Activated CD4-positive, alpha-beta T cell treated with anti-CD3 and anti-CD28 coated beads, Interleukin-2, amount 50 U/mL, for 24 hours (primary cell): ENCODE measurements at places on chromosomes 4 and X.
A peak's percentile ranks its signal among the peaks of the same experiment; 100 is the strongest.

GRCh38 chrX:68365341-68365740 is 68.0 kb downstream of the OPHN1 start:
- no peak for DNase-seq

DNA sequence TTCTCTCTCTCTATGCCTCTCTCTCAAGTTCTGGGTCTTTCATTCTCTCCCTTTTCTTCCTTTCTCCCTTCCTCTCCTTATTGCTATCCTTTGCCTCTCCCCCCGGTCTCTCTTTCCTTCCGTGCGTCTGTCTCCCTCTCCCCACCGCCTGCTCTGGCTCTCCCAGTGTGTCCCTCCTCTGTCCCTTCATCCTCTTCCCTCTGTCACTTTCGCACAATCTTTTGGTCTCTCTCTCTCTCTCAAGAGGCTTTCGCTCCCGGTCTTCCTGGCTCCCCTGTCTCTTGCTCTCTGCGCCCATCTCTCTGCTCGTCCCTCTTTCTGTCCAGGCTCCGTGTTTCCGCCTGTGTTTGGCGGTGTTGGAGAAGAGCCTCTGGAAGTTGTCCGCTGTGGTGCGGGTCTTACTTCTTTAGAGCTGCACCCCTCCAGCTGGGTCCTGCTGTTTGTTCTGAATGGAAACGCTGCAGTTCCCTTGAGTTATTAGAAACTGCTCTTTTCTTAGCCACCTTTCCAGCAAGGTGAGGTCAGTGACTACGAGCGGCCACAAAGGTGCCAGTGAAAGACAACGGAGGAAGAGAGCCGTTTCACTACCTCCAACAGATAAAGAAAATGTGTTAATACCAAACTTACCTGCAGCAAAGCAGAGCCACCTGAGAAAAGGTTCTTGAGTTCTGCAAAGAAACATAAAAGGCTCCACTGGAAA is 1.1 kb downstream of the BMPR1B start:
- DNase-seq: no peak

DNA sequence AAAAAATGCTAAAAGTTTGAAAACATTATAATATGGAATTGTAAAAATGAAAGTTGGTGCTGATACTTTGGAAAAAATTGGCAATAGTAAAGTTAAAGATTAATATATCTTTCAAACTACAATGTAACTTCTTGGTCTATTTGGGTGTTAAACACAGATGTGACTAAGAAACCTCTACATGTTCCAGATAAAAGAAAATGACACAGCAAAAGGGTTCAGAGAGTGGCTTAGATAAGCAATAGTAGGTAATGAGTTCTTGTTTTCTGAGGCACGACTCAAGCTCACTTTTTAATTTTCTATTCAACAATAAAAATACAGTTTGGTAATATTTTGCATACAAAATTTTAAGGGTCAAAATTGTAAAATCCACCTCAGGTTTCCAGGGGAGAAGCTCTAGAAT is 292.7 kb downstream of the GALNTL6 start:
- no peak for DNase-seq

DNA sequence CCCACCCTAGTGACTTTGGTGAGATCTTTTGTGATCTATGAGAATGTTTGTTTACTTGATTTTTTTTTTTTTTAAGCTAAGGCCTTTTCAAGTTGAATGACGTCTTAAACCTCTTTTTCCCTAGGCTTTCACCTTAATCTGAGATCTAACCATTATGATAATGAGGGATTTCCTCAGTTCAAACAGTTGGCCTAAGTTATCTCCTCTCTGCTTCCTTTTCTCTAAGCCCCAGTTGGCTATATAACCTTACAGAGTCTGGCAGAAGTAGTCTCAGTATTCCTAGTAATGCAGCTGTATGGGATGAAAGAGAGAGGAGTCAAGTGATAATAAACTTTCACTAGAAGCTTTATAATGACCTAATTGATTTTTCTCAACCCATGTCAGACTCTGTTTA is 99.0 kb downstream of the STIM2 start:
- no peak for DNase-seq

- DNase-seq: no peak
These were observed 64.0 kb downstream of the GPRASP3 start for GRCh38 chrX:102784550-102784949.

GRCh38 chr4:5330339-5330989 is 279.2 kb downstream of the STK32B start:
- DNase-seq: no peak

- DNase-seq: no peak
These were observed 83.7 kb upstream of the ADRA2C start for GRCh38 chr4:3682236-3683076.

DNA sequence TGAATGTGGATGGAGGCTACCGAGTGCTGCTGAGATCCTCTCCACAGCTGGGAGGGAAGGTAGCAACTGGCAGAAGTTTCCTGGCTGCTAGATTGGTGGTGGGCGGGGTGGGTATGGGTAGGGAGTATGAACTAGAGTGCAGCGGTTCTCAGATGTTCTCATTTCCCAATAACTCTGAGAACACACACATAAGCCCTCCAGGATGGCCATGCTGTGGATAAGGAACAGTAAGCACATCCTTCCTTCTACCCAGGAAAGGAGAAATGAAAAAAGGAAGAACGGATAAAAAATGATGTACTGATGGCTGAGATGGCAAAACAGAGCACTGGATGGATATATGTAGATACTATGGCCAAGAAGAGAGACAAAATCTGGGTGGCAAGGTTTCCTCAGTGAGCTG is 116.0 kb downstream of the ZNF827 start:
- no peak for DNase-seq

- no peak for DNase-seq
These were observed 1017.5 kb upstream of the TENM3 start for GRCh38 chr4:181225616-181226261.

GRCh38 chr4:79993476-79993875 is 79.6 kb downstream of the ANTXR2 start:
- DNase-seq: no peak

DNA sequence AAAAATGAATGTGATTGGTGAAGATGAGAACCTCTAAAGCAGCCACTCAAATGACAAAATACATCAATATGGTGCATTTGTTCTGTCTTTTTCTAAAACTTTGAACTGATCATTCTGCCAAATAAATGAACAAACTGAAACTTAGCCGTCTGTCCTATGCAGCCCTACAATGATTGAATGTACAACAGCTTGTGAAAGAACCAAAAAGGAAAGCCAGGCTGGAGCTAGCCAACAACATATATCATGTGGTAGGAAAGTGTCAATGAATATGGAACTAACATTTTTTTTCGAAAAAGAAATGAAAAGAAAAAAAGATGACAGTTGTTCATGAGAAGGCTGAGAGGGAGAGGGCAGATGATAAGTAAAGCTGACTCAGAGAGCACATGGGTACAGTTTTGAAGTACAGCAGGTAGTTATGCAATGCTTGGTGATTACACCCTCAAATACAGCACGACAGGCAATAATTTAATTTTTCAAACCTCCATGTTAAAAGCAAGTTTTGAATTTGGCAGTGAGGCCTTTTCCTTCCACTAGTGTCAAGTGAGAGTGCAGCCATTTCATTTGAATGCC is 21.2 kb upstream of the SLC7A11 start:
- DNase-seq: no peak

DNA sequence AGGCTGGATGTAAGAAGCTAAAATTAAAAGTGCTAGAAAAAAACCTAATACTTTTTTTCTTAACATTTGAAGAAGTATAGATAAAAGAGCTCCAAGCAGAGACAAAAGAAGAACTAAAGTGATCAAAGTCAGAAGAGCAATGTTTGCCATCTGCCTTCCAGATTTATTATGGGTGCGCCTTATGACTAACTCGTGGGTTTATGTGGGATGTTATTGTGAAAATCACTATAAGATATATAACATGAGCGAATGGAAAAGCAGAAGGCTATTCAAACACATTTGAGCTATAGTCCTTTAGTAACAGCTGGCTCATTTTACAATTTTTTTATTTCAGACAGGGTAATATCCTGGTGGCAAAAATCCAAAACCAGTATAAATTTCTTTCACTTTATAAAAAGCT is 1040.7 kb downstream of the RAPGEF2 start:
- no peak for DNase-seq

DNA sequence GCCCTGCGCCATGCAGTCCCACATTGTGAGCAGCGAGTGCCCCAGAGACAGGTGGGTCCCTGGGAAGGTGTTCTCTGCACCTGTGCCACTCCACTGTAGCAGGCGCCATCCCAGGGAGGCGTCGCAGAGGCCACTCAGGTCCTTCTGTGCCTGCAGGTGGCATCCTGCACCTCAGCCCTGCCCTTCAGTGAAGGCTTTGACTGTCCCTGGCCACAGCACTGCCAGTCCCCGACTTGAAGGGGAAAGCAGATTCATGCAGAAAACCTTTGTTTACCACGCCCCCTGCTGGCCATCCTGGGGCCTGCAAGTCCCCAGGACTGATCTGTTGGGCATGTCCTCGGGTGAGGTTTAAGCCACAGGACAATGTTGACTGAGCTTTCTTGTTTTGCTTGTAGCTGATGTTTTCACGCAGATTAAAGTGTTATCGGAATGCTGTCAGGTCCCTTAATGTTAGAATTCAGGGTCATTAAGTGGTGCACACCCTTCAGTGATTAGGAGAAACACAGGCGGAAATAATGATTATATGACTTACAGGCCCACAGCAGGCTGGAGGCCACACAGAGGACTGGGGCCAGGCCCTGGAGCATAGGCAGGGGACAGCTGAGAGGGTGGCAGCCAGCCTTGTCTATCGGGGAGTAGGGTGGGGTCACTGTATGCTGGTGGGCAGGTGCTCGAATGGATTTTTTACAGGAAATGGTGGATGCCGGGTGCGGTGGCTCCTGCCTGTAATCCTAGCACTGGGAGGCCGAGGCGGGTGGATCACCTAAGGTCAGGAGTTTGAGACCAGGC is 5.0 kb downstream of the TACC3 start:
- DNase-seq: peak; percentile 82

- DNase-seq: no peak
These were observed 23.0 kb downstream of the NAT8L start for GRCh38 chr4:2082118-2082517.

- DNase-seq: no peak
These were observed 286.3 kb upstream of the AGA start for GRCh38 chr4:177728361-177729152.

DNA sequence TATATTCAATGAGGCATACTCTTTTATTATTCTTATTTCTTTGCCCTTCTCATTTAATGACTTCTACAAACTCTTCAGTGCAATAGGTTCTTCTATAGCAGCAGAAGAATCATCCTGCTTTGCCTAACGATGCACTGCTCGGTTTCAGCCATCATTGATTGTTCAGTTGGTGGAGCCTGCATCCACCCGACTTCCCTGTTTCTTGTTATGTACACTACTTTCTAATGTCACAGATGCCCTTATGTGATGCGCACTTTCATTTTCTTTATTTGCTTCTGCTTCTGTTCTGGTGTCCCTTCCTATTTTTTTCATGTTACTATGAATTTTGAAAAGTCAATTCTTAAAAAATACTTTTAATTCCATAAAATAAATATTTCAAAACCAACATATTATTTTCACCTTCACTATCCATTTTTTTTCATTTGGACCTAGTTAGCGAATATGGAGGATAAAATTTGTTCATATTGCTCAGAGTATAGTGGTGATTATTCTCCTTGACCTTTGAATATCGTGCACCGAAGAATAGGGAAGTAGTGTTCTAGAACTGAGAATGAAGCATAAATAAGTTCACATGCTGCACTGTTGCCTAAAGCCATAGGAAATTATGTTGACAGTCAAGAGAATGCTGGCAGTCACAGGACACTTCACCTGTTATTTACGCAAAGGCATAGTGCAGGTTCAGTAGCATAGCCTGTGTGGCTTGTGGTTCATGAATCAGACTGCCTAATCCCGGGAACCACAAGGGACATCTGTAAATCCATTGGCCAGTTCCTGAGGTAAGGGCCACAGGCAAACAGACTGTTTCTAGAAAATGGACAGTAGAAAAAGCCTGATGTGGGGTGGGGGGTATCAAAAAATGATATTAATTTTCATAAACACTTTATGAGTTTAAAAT is 21.3 kb upstream of the SFRP2 start:
- no peak for DNase-seq

DNA sequence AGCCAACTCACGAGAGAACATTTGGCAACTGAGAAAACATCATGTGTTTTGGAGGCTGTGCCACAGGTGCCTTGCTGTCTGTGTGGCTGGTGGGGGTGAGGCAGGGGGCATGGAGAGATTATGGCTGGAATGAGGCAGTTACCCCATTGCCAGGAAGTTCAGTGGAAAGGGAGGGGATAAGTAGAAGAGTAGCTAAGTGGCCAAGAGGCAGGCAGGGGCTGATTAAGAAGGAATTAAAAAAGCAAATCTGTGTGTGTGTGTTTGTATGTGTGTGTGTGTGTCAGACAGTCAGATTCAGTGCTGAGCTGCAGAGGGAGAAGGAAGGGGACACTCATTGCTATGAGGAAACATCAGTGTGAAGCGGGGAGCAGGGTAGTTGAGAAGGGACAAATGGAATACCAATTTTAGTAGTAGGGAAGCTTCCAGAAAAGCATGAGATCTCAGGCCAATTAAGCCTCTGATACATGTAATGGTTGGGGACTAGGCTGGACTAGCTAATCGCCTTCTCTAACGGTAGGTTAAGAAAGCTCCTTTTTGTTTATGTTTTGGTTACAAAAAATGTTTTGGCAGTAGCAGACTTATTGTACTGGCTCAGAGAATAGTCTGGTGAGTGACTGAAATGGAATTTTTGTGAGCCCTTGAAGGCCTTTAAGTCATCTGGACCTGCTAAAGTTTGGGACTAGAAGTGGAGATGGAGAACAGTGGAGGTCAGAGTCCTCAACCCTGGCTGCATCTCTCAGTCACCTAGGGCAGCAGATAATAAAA is 18.5 kb downstream of the TMEM164 start:
- DNase-seq: no peak

DNA sequence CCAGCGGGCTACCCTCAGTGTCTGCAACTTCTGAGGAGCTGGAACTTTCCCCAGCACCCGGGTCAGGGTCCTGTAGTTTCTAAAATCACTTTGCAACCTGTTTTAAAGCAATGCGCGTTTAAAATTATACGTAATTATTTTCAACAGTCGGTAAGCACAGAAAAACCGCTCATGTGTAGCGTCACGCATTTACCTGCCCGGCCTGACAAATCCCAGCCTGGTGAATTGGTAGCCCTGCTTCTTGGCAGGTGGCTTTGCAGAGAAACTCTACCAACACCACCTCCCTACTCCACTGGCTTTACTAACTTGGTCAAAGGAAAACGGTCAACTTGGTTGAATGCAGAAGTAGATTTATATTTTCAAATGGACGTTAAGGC is 640 bp downstream of the BANK1 start:
- no peak for DNase-seq

GRCh38 chr4:87042986-87043820 is 108.4 kb downstream of the AFF1 start:
- no peak for DNase-seq

DNA sequence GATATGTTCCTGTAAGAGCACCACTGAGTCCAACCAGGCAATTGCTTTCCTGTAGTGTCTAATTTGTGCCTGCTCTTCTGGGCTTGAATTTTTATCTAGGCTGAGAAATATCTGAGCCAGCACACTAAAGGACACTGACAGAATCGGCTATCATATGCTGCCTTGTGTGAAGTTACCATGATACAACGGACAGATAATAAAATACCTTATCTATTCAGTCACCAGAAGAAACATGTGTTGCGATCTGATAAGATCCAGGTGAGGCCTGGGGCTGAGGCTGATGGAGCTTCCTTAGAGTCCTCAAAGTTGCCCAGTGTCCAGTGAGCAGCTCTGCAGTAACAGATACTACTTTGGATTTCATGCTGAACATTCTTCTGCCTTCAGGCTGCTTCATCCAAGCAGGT is 111.8 kb downstream of the ZNF518B start:
- DNase-seq: no peak

- DNase-seq: no peak
These were observed 215.4 kb downstream of the KDR start for GRCh38 chr4:54909961-54910360.
